Heart left ventricle (tissue), 16 donors: ENCODE measurements at places on chromosomes 5 and 9. TPM values are rescaled to one million over a fixed set of nuclear protein-coding genes. Genes with fewer than 3 reads are reported as not detected.
A peak's percentile ranks its signal among the peaks of the same experiment; 100 is the strongest.

- DNase-seq: no peak
- H3K27me3 ChIP-seq: no peaks in the 10 kb centered on the region
- no peaks in the 10 kb centered on the region for H3K36me3 ChIP-seq
- no peaks in the 10 kb centered on the region for H3K4me1 ChIP-seq
- no peak overlapping the region for H3K4me3 ChIP-seq
These were observed 129.8 kb downstream of the FGF18 start for GRCh38 chr5:171549274-171549673.

Gene MEIKIN
- total RNA-seq: not detected

- peak overlapping the region; percentile 73 for H3K4me3 ChIP-seq
- DNase-seq: no peak
- no peak overlapping the region for H3K27ac ChIP-seq
- peaks cover 16% of the 10 kb centered on the region for H3K36me3 ChIP-seq
These were observed 1.3 kb upstream of the SLC2A8 start for GRCh38 chr9:127395497-127396252.

- no peak overlapping the region for H3K4me3 ChIP-seq
- H3K27me3 ChIP-seq: no peaks in the 10 kb centered on the region
- no peaks in the 10 kb centered on the region for H3K4me1 ChIP-seq
- H3K36me3 ChIP-seq: no peaks in the 10 kb centered on the region
- DNase-seq: no peak
- no peak overlapping the region for H3K27ac ChIP-seq
These were observed 31.2 kb downstream of the SEMA4D start for GRCh38 chr9:89466451-89467277.

DNA sequence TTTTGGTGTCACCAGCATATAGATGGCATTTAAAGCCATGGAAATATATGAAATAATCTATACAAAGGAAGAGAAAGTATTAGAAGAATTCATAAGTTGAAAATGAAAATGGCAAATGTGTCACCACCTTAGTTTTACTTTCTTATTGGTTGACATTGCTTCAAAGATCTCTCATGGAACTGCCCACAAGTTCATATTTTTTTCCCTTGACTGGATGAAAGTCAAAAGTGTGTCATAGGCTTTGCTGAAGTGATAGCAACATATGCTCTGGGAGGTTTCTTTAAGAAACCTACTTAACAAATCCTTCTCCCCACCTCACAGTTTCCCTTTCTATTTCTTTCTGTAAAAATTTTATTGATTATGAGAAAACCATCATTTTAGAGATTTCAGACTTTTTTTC, 127.2 kb downstream of the VPS13A start:
- H3K4me3 ChIP-seq: no peak overlapping the region
- no peaks in the 10 kb centered on the region for H3K4me1 ChIP-seq
- H3K27me3 ChIP-seq: no peaks in the 10 kb centered on the region
- DNase-seq: no peak

Gene CCDC187
- 0.04 TPM for total RNA-seq
